Effector memory CD4-positive, alpha-beta T cell (primary cell): ENCODE measurements at places on chromosomes 13 and 19.

- H3K4me1 ChIP-seq, result no peaks in the 10 kb centered on the region
- H3K4me3 ChIP-seq, result no peak overlapping the region
- DNase-seq, result no peak
- H3K27me3 ChIP-seq, result no peaks in the 10 kb centered on the region
Measured at GRCh38 chr13:39016787-39017186, 21.1 kb downstream of the PROSER1 start.

GRCh38 chr13:39877134-39877533 lies 221.7 kb downstream of the COG6 start:
- H3K4me1 ChIP-seq, result no peaks in the 10 kb centered on the region
- DNase-seq, result no peak
- no peaks in the 10 kb centered on the region for H3K27me3 ChIP-seq
- no peak overlapping the region for H3K27ac ChIP-seq

DNA sequence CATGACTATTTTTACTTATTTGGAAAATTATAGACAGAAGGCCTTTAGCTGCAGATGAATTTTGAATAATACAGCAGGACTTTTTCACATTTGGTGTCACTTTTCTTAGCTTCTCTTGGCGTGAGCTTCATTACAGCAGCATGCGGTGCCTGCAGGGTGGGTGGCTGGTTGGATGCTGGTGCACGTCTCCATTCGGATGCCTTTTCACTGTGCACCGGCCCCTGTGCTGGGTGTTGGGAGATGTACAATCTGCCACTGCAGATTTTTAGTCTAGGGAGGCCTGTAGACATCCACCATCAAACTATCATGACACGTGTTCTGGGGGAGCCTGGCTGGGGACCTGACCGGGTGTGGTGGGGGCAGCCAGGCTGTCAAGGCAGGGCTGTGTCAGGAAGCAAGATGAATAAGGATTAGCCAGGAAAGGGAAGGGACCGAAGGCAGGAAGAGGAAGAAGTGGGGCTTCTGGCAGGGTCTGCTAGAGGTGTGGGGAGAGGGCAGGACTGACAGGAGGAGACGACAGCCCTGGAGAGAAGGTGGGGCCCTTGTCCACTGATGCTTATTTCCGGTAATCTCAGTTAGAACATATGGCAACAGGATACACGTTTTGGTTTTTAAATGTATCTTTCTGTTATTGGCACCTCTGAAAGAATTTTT lies 88.8 kb downstream of the ARHGEF7 start:
- H3K4me1 ChIP-seq, result peaks cover 17% of the 10 kb centered on the region
- no peak for DNase-seq
- H3K27me3 ChIP-seq, result no peaks in the 10 kb centered on the region
- H3K36me3 ChIP-seq, result peaks cover 12% of the 10 kb centered on the region

GRCh38 chr13:89465366-89465765 lies 1794.2 kb downstream of the SLITRK5 start:
- DNase-seq, result no peak
- H3K4me1 ChIP-seq, result no peaks in the 10 kb centered on the region

DNA sequence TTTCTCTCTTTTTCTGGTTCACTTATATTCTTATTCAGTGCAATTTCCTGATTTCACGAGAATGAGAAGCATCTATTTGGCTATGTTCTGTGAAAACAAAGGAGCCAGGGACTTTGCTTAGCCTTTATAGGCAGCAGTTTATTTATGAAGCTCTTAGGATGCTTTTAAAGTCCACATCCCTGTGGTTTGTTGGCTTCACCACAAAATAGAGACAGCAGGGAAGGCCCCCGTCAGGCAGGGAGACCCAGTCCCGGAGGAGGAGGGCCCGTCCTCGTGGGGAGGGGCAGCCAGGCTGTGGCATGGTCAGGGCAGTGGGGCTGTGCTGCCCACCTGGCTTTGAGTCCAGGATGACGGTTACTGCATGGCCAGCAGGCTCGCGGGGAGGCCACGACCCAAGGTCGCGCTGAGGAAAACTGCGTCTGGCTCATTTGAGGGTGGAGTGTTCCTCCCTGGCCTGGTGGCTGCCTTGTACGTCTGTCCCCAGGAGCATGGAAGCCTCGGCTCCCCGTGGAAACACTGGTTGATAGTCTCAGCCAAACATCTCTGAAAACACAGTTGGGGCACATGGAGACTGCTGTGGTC lies 92.7 kb downstream of the ATP11A start:
- no peak for DNase-seq
- H3K4me3 ChIP-seq, result no peak overlapping the region
- no peak overlapping the region for H3K27ac ChIP-seq
- peaks cover 9% of the 10 kb centered on the region for H3K36me3 ChIP-seq

DNA sequence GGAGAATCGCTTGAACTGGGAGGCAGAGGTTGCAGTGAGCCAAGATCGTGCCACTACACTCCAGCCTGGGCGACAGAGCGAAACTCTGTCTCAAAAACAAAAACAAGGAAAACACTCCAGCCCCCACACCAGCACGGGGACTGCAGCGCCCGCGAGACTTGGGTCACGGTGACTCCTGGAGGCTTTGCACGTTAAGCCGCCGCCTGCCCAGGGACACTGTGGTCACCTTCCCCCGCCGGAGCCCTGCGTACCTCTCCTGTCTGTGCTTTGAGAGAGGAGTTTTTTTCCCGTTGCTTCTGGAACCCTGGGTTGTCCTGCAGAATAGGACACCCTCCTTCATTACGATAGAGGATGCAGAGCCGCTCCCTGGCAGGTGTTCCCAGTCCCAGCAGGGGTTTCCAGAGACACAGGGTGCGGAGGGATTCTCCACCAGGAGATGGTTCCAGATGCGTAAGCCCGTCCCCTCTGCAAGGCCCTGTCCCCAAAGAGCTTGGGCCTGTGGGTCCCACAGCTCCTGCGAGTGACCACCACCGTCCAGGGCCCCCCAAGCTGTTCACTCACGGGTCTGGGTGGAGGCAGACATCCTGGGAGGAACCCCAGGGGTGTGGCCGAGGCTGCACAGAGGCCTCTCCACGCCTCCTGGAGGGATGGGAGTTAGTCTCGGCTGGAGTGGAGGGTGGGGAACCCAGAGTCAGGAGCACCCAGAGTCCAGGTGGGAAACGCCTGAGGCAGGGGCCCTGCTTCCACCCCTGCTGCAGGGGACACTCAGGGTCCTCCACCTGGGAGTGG lies 42.8 kb upstream of the NDUFS7 start:
- DNase-seq, result no peak
- H3K27ac ChIP-seq, result no peak overlapping the region
- H3K27me3 ChIP-seq, result no peaks in the 10 kb centered on the region
- H3K36me3 ChIP-seq, result no peaks in the 10 kb centered on the region

DNA sequence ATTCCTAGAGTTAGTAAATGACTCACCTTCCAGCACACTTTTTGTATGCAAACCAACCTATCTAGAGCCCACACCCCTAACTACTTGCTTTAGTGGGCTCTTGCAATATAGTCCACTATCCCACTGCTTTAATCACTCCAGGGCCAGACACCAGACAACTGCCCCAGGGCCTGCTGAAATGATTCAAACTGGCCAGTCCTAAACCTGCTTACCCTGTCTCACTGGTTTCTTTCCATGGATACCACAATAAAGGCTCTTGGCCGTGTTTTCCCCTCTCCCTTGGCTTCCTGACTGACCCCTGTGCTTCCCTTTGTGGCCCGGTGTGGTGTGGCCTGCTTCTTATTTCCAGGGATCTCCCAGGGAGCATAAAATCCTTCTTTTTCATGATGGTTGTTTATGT lies 14.6 kb downstream of the HS6ST3 start:
- H3K27ac ChIP-seq, result no peak overlapping the region
- DNase-seq, result no peak
- H3K36me3 ChIP-seq, result no peaks in the 10 kb centered on the region
- H3K27me3 ChIP-seq, result no peaks in the 10 kb centered on the region
- H3K4me1 ChIP-seq, result no peaks in the 10 kb centered on the region

DNA sequence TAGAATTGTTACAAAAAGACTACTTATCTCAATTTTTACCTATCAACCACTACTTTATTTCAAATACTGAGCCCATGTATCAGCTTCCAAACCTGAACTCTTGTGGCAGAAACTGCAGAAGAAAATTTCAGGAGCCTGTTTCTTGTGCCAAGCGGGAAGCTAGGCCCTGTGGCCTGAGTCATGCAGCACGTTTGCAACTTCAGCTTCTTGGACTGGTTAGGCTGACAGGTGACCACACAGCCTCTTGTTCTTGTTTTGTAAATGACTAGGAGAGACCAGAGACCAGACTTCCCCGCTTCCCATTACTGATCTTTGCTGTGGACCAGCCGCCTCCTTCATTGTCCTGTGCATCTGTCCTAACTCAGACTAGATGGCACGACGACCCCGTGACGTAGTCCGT lies 3.4 kb upstream of the LAMP1 start:
- H3K27ac ChIP-seq, result no peak overlapping the region
- no peaks in the 10 kb centered on the region for H3K36me3 ChIP-seq
- DNase-seq, result no peak
- peaks cover 25% of the 10 kb centered on the region for H3K4me1 ChIP-seq

DNA sequence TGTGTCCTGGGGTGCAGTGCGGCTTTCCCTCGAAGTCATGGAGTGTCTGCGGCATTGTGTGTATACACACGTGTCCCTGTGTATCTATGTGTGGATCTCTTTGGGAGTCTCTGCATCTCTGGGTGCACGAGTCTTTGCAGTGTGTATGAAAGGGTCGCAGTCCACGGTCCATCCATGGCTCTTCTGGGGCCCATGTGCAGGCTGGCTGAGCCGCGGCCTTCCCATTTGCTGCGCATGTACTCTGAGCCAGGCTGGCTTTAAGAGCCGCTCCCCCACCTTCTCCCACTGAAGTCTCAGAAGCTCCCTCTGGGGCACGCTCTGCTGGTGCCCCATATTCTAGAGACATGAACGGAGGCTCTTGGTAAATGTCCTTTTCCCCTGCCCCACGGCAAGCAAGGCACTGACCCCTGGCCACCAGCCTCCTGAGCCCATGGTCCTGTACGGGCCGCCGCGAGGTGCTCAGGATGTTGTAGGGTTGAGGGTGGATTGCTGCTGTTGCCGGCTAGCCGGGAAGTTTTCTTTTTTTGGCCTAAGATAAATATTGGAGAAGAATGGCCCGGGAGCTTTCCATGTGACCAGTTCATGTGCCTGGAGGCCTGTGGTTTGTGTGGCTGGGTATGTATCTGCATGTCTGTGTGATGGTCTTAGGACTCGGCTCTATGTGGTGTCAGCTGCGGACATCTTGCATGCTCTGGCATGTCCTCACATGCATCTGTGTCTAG lies 31.9 kb downstream of the PAK4 start:
- DNase-seq, result no peak
- H3K27ac ChIP-seq, result no peak overlapping the region
- no peaks in the 10 kb centered on the region for H3K36me3 ChIP-seq
- no peak overlapping the region for H3K4me3 ChIP-seq
- H3K27me3 ChIP-seq, result no peaks in the 10 kb centered on the region

DNA sequence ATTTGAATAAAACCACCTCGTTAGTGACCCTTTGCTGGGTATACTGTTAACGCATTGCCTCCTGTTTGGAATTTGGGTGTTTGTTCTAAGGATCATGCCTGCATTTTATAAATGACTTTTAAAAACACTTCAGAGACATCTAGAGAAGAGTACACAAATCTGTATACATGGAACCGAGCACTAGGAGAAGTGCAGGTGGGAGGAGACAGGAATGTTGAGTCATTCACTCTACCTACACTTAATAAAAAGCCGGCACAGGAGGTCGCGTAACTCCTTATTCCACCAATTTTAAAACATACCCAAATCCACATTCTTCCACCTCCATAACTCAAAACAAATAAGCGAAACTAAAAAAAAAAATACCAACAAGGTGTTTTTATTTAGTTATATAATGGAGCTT lies 48.6 kb downstream of the FGF9 start:
- H3K36me3 ChIP-seq, result no peaks in the 10 kb centered on the region
- peaks cover 2% of the 10 kb centered on the region for H3K27me3 ChIP-seq
- no peak for DNase-seq
- no peaks in the 10 kb centered on the region for H3K4me1 ChIP-seq
- H3K27ac ChIP-seq, result no peak overlapping the region

DNA sequence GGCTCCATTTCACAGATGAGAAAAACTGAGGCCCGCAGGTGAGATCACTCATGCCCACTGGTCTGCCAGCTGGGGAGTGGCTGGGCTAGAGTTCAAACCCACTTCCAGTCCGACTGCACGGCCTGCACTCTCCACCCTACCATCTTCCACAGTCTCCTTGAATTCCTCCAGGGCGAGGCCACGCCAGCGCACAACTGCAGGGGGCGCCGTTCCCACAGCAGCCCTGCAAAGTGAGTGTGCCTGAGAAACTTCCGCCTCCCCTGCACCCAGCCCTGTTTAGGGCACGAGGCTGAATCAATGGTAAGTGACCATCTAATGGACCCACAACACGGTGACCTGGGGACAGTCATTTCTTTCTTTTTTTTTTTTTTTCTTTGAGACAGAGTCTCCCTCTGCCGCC lies 829 bp upstream of the ATCAY start:
- no peaks in the 10 kb centered on the region for H3K36me3 ChIP-seq
- peaks cover 26% of the 10 kb centered on the region for H3K27me3 ChIP-seq
- DNase-seq, result no peak
- peaks cover 6% of the 10 kb centered on the region for H3K4me1 ChIP-seq

- H3K27ac ChIP-seq, result no peak overlapping the region
- no peaks in the 10 kb centered on the region for H3K36me3 ChIP-seq
- H3K27me3 ChIP-seq, result no peaks in the 10 kb centered on the region
- no peaks in the 10 kb centered on the region for H3K4me1 ChIP-seq
- H3K4me3 ChIP-seq, result no peak overlapping the region
Measured at GRCh38 chr13:76019421-76020044, 383.4 kb downstream of the LMO7 start.
